Stimulated activated CD8-positive, alpha-beta memory T cell treated with anti-CD3 and anti-CD28 coated beads, Interleukin-7, amount 100 ng/mL, for 1 hour (primary cell): ENCODE measurements at places on chromosomes 3 and 15.

DNA sequence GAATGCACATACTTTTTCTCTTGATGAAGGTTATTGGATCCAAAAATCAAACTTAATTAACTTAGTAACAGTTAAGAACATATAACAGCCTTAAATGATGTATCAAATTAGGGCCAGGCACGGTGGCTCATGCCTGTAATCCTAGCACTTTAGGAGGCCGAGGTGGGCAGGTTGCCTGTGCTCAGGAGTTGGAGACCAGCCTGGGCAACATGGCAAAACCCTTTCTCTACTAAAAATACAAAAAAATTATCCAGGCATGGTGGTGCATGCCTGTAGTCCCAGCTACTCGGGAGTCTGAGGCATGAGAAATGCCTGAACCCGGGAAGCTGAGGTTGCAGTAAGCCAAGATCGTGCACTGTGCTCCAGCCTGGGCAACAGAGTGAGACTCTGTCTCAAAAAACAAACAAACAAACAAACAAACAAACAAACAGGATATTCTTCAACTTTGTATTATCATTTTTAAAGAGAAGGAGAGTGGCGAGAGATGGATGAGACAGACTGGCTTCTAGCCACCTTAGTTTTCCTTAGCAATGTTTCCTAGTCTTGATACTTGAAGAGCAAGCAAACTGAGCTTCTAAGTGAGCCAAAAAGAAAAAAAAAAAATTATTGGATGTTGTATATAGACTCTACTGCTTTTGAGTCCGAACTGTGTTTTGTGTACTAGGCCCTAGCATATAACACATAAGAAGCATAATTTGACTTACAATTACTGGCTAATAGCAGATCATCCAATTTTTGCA lies 13.8 kb downstream of the SPRED1 start:
- no peak for DNase-seq

GRCh38 chr3:150469031-150469930 lies 61.2 kb downstream of the TSC22D2 start:
- no peak for DNase-seq

DNA sequence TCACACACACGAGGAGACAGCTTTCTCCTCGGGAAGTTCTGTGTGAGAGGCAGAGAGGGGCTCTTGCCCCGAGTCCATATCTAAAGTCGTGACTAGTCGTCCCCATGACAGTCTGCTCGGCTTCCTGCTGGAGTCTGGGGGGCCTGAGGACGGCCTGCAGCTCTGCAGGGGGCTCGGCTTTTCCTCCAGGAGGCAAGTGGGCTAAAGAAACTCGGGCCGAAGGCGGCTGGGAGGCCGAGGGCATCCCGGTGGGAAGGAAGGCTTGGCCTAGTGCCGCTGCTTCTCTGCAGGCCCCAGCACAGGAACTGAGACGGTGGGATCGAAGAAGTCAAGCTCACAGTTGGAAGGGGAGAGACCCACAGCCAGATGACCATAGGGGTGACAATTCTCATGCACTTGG lies 25.4 kb upstream of the PIGZ start:
- no peak for DNase-seq

DNA sequence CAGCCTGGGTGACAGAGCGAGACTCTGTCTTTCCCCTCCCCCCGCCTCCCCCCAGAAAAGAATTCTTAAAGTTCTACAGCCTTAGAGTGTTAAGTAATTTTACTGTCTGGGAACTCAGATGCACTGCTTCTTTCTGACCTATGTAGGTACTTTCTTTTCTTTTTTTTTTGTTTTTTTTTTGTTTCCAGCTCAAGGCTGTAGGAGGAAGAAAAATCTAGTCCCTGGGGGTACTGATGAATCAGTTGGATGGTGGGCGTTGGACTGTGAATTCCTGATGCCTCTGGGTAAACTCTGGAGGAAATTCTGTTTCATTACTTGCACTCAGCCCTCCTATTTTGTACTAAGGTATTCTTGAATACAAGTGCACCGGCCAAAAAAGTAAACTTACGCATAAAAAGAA lies 10.8 kb downstream of the GHRL start:
- DNase-seq = no peak

- no peak for DNase-seq
Measured at GRCh38 chr3:36786921-36787890, 22.9 kb upstream of the DCLK3 start.

GRCh38 chr3:139676108-139676507 lies 1.7 kb downstream of the NMNAT3 start:
- no peak for DNase-seq

- DNase-seq = no peak
Measured at GRCh38 chr15:51285399-51285798, 53.0 kb downstream of the CYP19A1 start.

GRCh38 chr3:107740992-107741896 lies 218.5 kb downstream of the BBX start:
- DNase-seq = no peak

GRCh38 chr3:80542456-80542855 lies 774.7 kb upstream of the ROBO1 start:
- DNase-seq = no peak

GRCh38 chr15:28919201-28919635 lies 33.4 kb downstream of the APBA2 start:
- no peak for DNase-seq

- no peak for DNase-seq
Measured at GRCh38 chr3:161014843-161015749, 90.1 kb downstream of the B3GALNT1 start.

- no peak for DNase-seq
Measured at GRCh38 chr15:91264651-91265351, 164.7 kb downstream of the SV2B start.

DNA sequence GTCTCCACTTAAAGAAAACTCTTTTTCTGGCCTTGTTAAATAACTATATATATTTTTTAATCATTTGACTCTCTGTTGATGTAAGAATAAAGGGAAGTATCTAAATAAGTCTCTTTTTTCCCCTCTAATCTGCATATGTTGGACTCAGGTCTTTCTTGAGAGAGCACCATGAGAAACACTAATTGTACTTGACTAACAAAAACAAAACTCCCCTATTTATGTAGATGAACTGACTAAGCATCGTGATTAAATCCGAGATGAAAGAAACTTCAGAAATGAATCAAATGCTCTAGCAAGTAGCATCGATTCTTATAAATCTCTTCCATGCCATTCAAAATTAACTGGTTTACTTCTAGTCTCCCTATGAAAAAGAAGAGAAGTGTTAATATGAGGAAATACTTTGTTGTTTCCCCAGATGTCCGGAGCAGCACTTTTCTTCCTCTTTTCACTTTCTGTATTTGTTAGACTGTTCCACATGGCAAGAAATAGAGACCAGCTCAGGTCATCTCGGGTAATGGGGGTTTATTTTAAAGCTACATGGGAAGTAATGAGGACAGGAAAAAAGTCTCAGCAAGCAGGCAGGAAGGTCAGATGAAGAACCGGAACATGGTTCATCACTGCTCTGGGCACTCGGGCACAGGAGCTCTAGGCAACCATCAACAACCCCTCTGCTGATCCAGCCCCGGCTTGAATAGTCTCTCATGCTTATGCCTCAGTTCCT lies 288.3 kb downstream of the CNTN6 start:
- no peak for DNase-seq

GRCh38 chr15:74829486-74829885 lies 3.1 kb downstream of the CPLX3 start:
- no peak for DNase-seq

- no peak for DNase-seq
Measured at GRCh38 chr3:153688301-153689120, 432.7 kb upstream of the ARHGEF26 start.

DNA sequence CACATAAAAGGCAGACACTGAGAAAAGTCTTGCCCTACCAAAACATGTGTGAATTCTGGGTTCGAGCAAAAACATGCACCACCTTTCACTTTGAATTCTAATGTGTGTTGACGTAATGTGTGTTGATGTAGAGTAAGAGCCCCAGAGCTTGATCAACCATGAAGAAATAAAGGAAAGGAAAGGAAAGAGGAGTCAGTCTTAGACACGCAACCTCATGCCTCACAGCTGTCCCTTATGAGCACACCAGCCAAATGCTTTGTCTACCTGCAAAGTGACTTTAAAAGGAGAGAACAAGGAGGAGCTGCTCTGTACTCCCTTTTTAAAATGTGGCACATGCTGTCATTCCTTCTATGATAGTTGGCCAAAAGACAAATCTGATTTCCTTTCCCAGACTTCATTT lies 80.8 kb downstream of the RFTN1 start:
- DNase-seq = no peak

DNA sequence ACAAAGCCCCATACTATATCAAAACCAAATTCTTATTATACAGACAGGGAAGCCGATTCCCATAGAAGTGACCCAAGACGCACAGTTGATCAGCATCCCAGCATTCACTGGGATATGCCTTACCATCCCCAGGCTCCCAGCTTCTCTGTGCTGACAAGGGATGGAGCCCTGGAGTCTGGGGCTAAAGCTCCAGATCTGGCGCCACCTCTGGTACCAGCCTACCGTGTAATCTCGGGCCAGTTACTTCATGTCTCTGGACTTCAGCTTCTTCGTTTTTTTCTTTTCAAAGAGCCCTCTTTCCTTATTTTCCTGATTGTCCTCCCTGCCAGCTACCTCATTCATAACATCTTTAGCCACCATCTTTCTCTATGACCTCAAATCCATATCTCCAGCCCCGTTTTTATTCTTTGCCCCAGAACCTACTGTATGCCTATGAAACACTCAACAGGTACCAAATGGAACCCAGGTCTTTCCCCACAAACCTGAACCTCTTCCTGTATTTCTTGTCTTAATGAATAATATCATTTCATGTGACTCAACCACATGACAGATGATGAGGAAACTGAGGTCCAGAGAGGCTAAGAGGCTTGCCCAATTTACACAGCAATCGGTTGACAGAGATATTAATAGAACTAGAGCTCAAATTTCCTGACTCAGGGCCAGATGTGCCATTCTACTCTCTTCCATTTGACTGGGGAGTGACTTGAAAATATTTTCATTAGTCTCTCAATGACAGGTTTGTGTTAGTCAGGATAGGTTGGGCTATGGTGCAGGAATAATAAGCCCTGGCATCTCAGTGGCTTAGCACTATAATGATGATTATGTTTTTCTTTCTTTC lies 85.4 kb upstream of the TLE3 start:
- no peak for DNase-seq

DNA sequence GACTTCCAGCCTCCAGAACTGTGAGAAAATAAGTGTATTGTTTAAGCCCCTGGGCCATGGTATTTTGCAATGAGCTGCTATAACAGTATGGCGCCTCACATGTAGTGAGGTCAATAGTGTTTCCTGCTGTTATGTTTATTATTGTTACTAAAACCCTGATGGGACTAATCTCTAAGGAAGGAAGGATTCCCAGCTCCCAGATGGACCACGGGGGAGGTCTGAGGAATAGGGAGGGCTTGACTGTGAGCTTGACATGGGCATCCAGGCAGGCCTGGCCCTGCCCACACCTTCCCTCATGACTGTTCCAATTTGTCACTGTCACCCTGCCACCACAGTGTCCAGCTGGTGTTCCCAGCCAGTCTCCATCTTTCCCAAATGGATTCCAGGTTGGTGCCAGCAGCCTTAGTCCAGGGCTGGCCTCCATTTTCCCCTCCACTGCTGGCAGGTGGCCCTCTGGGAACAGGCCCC lies 14.5 kb upstream of the SLC41A3 start:
- no peak for DNase-seq

GRCh38 chr15:70252056-70252950 lies 154.6 kb upstream of the TLE3 start:
- no peak for DNase-seq

GRCh38 chr3:88767746-88768145 lies 339.7 kb upstream of the EPHA3 start:
- no peak for DNase-seq
